Bronchial epithelial cell (primary cell): ENCODE measurements at places on chromosomes 11 and 22. TPM values are rescaled to one million over a fixed set of nuclear protein-coding genes. Genes with fewer than 3 reads are reported as not detected.

GRCh38 chr22:30457981-30458380, 13.8 kb downstream of the SEC14L3 start:
- peak; percentile 8 for DNase-seq

DNA sequence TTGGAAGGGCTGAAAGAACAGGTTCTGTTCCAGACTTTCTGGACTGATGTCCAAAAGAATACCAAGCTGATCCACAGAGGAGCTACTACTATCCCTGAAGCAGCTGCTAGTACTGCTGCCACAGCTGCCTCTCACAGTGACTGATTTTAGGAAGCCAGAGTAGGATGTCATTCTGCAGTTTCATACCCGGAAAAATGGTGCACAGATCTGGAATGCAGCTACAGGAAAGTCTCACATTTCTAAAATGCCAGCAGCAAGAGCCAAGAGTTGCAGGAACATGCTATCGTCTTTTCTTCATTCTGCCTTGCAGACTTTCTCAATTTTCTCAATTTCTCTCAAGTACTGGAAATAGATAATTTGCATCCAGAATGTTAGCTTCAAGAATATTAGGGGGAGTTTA, 19.4 kb upstream of the CCDC179 start:
- peak; percentile 48 for DNase-seq

GRCh38 chr11:23318670-23319069, 458.4 kb upstream of the CCDC179 start:
- peak; percentile 96 for DNase-seq

DNA sequence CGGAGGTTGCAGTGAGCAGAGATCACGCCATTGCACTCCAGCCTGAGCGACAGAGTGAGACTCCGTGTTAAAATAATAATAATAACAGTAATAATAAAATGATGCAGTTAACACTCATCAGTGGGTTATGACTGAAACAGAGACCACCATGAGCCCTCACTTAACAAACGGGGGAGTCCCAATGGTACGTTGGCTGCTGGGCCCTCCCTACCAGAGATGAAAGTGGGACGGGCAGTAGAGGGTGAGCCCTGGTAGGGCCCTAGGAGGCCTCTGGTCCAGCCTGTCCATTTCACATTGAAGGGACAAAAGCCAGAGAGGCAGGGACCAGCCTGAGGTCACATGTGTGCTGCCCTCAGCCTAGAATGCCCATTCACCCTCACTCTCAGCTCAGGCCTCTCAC, 13.7 kb upstream of the KIAA0930 start:
- DNase-seq, result no peak

DNA sequence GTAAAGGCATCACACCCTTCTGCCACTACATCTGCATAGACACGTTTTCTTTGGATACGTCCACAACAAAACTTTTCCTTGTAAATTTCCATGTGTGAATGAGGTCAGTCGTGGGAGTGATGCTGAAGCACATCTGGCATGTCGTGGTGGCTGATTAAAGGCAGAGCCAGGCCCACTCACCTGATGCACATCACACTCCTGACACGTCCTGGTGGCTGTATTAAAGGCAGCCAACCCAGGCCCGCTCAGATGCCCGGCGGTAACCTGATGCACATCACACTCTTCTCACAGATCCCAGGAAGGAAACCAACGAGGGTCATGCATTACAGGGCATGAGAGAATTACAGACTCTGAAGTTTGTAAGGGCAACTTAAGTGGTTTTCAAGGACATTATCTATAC, 321.6 kb upstream of the B3GAT1 start:
- no peak for DNase-seq

Gene SLC6A5
- not detected in 2 replicates for total RNA-seq

GRCh38 chr11:83471831-83472727, 185.9 kb upstream of the CCDC90B start:
- no peak for DNase-seq

Gene KCNC1
- not detected in 2 replicates for total RNA-seq

DNA sequence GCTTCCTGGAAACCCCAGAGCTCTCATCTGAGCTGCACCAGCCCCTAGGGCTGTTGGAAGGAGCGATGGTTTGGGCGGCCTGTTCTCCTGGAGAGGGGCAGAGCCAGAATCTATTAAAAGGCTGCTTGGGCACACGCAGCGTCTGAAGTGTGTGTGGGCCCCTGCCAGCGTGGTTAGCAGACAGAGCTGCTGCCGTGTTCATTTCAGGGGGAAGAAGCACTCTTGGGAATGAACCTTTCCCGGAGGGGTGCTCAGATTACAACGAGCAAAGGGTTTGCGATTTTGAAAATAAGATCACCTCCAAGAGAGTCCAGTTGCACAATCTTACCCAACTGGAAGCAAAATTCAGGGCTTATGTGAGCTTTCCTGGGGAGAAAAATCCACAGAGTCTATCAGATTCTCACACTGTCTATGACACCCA, 12.9 kb downstream of the ANO1 start:
- no peak for DNase-seq

DNA sequence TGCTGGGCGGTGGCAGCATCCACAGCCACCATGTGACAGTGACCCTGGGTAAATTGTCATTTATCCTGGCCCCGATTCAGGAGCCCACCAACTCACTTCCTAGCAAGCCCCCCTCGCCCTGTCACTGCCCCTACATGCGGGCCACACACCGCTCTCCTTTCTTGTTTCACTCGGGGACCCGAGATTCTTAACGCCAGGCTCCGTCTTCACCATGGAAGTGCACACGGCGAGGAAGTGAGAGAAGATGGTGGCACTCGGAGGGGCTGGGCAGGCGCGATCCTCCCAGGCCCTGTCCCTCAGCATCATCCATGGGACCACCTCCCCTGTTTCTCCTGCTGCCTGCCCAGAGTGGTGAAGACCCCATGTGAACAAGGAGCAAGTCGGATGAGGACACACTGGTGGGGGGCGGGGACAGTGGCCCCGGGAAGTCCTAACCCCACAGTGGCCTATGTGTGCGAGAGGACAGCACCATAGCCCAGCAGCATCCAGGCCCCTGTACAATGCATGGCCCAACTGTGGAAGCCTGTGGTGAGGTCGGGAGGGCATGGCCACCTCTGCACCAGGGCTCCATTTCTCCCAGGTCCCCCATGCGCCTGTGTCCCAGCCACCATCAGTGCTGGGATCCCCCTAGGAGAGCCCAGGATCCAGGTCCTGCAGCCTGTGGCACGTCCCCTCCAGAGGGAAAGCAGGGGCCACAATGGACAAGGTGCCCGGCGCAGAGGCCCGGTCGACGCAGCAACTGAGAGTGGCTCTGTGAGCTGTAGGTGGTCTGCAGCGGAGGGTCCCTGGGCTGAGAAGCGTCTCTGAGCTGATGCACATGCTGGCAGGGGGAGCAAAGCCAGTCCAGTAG, 262.8 kb downstream of the BRD1 start:
- DNase-seq, result no peak

DNA sequence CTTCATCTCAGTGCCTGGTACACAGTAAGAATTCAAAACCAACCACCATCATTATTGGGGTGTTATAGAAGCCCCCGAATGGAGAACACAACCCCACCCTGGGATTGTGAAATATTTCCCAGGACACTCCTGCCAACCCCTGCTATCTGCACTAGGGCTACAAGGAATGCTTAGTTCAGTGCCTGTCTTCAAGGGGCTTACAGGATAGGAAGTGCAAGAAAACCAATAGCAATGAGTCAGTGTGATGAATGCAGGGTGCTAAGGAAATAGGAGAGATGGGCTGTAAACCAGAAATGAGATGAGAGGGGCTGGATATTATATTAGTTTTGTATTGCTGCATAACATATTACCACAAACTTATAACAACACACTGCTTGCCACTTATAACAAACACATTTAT, 965 bp upstream of the ASCC2 start:
- DNase-seq, result no peak

DNA sequence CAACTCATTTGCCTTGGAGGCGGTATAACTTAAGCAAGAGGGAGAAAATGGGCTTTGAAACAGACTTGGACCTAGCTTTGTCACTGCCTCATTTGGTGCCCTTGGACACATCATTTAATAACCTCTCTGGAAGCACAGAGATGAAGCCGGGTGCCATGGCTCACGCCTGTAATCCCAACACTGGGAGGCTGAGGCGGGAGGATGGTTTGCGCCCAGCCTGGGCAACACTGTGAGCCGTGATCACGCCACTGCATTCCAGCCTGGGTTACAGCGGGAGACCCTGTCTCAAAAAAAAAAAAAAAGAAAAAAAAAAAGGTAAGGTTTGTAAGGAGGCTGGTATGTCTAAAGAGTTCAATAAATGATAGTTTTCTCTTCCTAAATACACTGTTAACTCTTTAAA, 806 bp downstream of the COA4 start:
- DNase-seq, result no peak

GRCh38 chr11:82505379-82505778, 228.3 kb downstream of the FAM181B start:
- no peak for DNase-seq

Gene FUT4
- 1.0 and 1.8 TPM in 2 replicates for total RNA-seq

DNA sequence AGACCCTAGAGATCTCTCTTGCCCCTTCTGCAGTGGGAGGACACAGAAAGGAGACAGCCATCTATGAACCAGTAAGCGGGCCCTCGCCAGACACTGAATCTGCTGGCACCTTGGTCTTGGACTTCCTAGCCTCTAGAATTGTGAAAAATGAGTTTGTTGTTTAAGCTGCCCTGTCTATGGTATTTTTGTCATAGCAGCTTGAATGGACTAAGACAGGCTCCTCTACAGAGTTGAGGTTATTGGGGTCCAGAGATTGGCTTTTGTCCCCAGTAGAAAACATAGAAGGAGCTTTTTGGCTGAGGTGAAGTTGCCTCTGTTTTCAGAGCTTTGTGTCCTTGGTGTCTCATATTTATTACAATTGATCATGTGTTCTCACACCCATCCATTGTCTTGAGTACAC, 77.2 kb downstream of the STIM1 start:
- no peak for DNase-seq

Gene FOLR3
- 11.3 and 26.4 TPM in 2 replicates for total RNA-seq

- no peak for DNase-seq
These were observed 114.8 kb downstream of the SNX19 start for GRCh38 chr11:130801333-130802122.

- DNase-seq, result no peak
These were observed 16.0 kb upstream of the DKK3 start for GRCh38 chr11:12024254-12024926.

- peak; percentile 42 for DNase-seq
These were observed 25.8 kb upstream of the NUCB2 start for GRCh38 chr11:17250561-17251350.

DNA sequence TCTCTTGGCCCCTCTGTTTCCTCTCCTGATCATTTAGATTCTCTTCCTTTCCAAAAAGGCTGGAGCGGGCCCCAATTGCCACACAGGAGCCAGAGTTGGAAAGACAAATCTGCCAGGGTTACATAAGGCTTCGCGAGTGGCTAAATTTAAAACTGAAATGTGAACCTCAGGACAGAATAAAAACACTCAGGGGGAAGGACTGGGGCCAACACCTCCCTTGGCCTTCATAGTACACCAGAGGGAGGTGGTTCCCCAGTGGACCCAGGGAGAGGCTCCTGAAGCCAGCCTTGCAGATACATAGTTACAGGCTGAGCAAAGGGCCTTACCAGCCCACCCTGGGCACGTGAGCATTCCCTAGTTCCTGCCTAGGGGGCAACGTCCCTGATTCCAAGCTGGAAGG, 150.1 kb downstream of the MN1 start:
- DNase-seq, result no peak

DNA sequence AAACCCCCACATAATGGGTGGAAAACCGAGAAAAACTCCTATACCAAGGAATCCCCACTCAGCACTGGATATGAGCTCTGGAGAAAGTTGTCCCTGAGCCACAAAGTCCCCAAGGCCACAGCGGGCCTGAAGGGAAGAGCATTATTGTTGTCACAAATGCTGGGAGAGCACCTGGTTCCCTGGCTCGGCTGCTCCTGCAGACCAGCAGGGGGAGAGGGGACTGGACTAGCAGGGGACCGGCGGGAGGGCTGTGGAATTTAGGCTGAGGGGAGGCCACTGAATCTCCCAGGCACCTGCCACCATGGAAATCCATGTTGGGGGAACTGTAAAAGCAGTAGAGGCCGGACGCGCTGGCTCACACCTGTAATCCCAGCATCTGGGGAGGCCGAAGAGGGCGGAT, 7.0 kb downstream of the PC start:
- DNase-seq, result no peak

GRCh38 chr11:2348986-2349385, 28.1 kb upstream of the CD81 start:
- DNase-seq, result peak; percentile 28

Gene CHRM1
- not detected in 2 replicates for total RNA-seq

Gene IGF2
- 1.0 and 6.6 TPM in 2 replicates for total RNA-seq

Gene C1QTNF4
- total RNA-seq, result 0.13 and 0.26 TPM in 2 replicates

Gene APOBEC3B
- 0.26 TPM in 1 of 2 replicates, not detected in the other for total RNA-seq

Gene CSF2RB
- total RNA-seq, result under 0.01 TPM in 1 of 2 replicates, not detected in the other

Gene HBG2
- total RNA-seq, result not detected in 2 replicates

DNA sequence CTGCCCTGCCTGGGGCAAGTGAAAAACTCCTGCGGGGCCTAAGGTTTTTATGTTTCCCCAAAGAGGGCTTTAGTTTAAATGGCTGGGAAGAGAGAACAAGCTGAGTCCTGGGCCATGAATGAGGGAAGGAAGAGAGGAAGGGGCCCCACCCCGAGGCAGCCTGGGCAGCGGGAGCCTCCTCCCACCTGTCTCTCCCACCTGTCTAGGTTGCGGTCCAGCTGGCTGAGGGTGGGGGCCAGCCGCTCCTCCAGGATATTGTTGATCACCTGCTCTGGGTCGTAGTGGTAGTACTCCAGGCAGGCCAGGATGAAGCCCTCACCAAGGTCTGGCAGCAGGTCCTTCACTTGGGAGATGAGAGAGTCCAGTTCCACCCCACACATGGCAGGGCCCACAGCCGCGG, 34.6 kb downstream of the UQCR10 start:
- DNase-seq, result no peak

DNA sequence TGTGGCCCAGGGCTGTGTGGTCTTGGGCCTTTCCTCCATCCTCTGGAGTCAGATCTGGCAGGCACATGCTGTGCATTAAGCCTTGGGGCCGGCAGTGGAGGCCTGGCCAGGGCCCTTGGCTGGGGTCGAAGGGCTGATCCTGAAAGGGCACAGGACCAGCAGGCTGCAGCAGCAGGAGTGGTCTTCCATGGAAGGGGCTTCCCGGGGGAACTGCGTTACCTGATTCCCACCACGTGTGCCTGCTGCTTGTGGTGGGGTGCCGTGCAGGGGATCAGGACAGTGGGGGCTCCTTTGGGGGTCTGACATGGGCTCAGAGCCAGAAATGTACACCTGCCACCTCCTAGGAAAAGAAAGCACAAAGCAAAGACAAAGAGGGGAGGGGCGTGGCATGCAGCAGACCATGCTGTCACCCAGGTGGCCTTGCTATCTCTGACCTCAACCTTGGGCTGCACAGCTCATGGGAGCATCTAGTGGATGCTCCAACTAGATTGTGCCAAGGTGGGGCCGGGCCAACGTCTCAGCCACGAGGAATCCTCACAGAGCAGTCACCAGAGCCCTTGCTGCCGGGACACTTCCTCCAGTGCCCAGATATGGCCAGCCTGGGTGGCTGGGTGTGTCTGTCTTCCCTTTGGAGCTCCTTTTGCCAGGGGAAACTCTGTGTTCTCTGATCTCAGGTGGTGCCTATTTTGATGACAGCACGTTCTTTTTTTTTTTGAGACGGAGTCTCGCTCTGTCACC, 17.9 kb upstream of the YPEL1 start:
- no peak for DNase-seq

Gene UBQLNL
- total RNA-seq, result under 0.01 TPM in 1 of 2 replicates, not detected in the other

Gene LRRC10B
- total RNA-seq, result under 0.01 TPM in 1 of 2 replicates, not detected in the other
